ENCODE measurements at places on chromosomes 3 and 15.

GRCh38 chr3:183193762-183194689 is 31.5 kb upstream of the LAMP3 start:
- DNase-seq: no peak

- DNase-seq: no peak
Observed at GRCh38 chr3:150232992-150233451, 175.1 kb upstream of the TSC22D2 start.

GRCh38 chr15:45326741-45327140 is 51.6 kb downstream of the GATM start:
- DNase-seq: no peak

- DNase-seq: no peak
Observed at GRCh38 chr15:91882858-91883586, 29.5 kb downstream of the SLCO3A1 start.

DNA sequence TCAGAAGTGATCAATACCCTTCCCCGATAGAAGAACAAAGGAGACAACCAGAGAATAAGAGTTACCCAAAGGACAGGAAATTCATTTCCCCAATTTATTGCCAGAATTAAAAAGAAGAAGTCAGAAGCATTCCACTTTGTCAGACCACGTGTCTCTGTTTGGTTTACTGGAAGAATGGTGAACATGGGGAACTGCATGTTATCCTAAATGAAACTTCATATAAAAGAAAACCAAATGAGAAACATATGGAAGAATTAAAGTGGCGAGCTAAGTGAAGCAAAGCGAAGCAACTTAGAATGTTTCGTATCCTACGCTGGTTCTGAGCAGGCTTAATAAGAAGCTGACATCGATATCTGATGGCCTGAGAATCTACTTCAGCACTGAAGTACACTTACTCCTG is 190.7 kb downstream of the MAGI1 start:
- no peak for DNase-seq

DNA sequence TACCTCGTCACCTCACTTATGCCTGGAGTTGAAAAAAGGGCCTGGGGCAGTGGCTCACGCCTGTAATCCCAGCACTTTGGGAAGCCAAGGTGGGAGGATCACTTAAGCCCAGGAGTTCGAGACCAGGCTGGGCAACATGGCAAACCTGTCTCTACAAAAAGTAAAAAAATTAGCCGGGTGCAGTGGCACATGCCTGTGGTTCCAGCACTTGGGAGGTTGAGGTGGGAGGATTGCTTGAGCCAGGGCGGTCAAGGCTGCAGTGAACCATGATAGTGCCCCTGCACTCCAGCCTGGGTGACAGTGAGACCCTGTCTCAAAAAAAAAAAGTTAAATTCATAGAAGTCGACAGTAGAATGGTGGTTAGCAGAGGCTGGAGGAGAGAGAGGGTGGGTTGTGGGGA is 4.6 kb upstream of the NEIL1 start:
- DNase-seq: no peak

DNA sequence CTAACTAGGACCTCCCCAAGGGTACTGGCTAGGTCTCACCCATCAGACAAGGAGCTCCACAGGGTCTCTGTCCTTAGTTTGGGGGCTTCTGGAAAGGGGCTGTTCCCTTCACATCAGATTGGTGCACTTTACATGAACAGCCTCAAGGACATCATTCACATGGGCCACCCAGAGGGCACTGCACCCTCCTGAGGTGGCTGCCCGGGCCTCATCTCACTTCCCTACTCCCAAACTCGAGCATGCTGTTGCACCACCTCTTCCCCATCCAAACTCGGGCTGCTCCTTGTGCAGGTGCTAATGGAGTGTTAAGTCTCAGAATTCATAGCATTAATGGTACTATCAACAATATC is 48.1 kb downstream of the RAB11A start:
- no peak for DNase-seq
